ENCODE measurements at places on chromosomes 11 and 22.
A peak's percentile ranks its signal among the peaks of the same experiment; 100 is the strongest.

- no peak for DNase-seq
These were observed 125.6 kb upstream of the SLC5A12 start for GRCh38 chr11:26847459-26847858.

GRCh38 chr11:122979815-122980595 lies 1.6 kb downstream of the BSX start:
- DNase-seq: no peak

- DNase-seq: no peak
These were observed at the start of gene OR52N4 for GRCh38 chr11:5753943-5754342. OR52N4 (plus strand) TSS chr11:5754243; CDS start chr11:5754741, 498 bp downstream.

- no peak for DNase-seq
These were observed 48.1 kb downstream of the DSCAML1 start for GRCh38 chr11:117748771-117749540.

DNA sequence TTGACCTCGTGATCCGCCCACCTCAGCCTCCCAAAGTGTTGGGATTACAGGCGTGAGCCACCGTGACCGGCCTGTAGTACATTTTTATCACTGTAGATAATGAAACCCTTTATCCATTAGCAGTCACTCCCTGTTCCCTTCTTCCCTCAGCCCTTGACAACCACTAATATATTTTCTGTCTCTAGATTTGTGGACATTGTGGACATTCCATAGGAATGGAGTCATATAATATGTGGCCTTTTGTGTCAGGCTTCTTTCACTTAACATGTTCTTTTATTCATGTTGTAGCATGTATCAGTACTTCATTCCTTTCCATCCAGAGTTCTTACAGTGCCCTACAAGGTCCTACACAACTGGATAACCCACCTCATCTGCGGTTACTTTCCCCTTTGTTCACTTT lies 30.5 kb downstream of the RRM1 start:
- DNase-seq: no peak

- no peak for DNase-seq
These were observed 93.7 kb downstream of the CCDC83 start for GRCh38 chr11:85948884-85949283.

DNA sequence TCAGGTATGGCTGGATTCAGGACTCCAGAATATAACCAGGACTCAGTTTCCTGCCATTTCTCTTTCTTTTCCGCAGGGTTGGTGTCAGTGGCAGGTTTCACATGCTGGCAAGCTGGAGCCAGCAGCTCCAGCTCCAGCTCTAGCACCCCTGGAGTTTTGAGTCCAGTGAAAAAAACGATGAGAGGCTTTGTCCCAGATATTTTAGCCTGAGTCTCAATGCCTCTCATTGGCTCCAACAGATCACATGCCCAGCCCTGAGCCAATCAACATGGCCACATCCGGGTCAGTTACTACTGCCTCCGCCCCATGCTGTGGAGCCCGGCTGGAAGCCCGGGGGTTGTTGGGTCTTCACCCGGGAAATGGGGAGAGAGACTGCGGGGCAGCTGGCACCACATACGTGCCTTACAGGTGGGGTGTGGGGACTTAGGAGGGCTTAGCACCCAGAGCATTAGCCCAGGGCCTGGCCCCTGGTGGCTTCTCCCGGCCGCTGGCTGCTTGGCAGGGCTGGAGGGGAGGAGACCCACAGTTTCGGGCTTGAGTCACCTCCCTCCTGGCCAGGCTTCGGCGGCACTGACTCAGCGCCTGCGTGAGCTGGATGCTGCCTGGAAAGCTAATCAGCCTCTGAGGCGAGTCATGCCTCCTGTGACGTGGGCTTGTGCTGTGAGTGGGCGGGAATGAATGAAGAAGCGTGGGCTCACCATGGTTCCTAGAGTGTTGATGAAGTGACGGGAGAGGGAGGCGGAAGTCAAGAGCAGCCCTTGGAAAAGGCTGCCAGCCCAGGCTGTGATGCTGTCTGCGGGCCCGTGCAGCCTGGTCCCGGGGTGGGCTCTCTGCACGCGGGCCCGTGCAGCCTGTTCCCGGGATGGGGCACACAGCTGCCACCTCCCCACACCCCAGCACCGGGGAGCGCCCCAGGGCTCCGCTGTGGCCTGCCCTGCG lies 15.3 kb upstream of the MRTFA start:
- DNase-seq: peak; percentile 25

- no peak for DNase-seq
These were observed 54.7 kb downstream of the NF2 start for GRCh38 chr22:29658176-29658575.

- DNase-seq: no peak
These were observed 539 bp downstream of the SLC35C1 start for GRCh38 chr11:45805305-45806071.

GRCh38 chr22:31289344-31289743 lies 2.9 kb downstream of the PIK3IP1 start:
- DNase-seq: no peak

- DNase-seq: no peak
These were observed 2.2 kb downstream of the SPI1 start for GRCh38 chr11:47376107-47376524.

GRCh38 chr11:116984589-116984988 lies 113.6 kb downstream of the SIK3 start:
- DNase-seq: no peak

- no peak for DNase-seq
These were observed 502.9 kb downstream of the BRD1 start for GRCh38 chr22:49324527-49325491.

DNA sequence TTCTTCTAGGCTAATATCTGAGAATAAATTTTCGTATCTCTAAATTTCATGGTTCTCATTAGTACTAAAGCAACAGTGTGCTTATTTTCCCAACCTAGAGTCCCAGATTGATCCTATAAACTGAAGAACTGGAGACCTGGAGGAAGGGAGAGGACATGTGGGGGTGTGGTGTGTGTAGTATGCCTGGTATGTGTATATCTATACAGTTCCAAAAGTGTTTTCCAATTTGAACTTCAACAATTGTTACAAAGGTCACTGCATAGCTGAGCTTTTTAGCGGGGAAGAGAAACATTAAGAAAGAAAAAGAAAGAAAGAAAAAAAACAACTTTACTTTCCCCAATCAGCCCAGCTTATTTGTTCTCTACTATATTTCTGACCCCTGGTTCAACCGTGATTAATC lies 152.1 kb downstream of the SOX6 start:
- no peak for DNase-seq

DNA sequence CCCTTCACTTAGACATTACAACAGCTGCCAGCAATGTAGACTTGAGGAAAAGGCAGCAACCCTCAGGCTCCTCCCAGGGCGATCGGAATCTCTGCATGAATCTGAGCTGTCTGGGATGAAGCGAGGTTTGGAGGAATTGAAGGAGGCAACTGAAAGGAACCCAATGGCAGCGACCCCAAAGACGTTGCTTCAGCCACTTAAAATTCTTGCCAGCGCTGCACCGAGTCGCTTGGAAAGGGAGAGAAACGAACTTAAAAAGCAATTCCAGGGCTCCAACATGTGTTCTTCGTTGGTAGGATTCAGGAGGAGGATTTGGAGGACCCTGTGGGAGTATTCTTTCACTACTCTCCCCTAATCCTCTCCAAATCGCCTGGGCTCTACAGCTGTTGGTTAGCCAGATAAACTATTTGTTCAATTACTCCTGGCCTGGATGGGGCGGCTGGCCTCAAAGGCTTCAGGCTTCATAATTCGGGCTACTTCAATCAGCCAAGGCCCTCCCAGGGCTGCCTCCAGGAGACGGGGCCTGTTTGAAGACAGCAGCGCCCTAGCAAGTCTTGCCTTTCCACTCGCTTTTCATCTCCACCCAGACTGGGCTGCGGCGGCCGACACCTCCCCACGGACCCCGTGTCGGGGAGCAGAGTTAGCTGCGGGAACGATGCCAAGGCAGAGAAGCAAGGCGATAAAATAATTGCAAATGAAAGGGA lies 72.4 kb upstream of the TMEM45B start:
- no peak for DNase-seq

GRCh38 chr22:47633111-47633510 lies 870.7 kb downstream of the TBC1D22A start:
- no peak for DNase-seq

GRCh38 chr11:1071571-1072115 lies 3.0 kb upstream of the MUC2 start:
- DNase-seq: no peak

DNA sequence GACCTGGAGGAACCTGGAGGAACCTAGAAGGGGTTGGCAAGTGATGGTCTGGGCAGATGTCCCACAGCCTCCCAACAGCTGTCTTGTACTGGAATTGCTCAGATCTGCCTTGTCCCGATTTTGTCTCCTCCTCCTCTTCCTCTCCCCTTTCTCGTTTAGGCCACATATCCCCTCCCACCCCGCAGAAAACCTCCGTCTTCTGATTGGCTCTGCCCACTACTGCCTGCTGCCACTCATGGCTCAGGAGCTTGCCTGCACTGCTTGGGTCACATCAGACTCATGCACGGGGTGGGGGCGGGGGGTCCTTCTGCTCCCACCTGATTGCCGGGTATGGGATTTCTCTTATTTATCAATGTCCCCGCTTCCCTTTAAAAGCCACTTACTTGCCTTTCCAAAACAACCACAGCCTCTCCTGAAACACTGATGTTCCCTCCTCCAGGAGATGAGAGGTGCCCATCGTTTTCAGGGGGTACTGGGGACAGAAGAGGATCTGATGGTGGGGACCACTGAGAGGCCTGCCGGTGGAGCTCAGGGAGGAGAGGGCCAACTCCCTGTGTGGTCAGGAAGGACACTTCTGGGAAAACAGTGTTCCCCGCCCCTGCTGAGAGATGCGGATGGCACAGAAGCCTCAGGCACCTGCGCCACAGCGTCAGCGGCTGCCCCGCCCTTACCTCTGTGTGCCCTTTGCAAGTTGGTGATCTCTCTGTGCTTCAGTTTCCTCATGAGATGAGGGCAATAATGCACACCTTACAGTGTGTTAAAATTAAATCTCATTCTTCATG lies 14.7 kb downstream of the TOM1 start:
- no peak for DNase-seq

- no peak for DNase-seq
These were observed 5.4 kb downstream of the RELT start for GRCh38 chr11:73381589-73381988.

- no peak for DNase-seq
These were observed 7.7 kb upstream of the MMP12 start for GRCh38 chr11:102882389-102883024.

All from stimulated activated CD8-positive, alpha-beta memory T cell treated with anti-CD3 and anti-CD28 coated beads, Interleukin-7, amount 100 ng/mL, for 1 hour (primary cell).